Activated CD4-positive, alpha-beta T cell treated with anti-CD3 and anti-CD28 coated beads, Interleukin-2, amount 50 U/mL, for 48 hours (primary cell): ENCODE measurements at places on chromosomes 11 and 22.

DNA sequence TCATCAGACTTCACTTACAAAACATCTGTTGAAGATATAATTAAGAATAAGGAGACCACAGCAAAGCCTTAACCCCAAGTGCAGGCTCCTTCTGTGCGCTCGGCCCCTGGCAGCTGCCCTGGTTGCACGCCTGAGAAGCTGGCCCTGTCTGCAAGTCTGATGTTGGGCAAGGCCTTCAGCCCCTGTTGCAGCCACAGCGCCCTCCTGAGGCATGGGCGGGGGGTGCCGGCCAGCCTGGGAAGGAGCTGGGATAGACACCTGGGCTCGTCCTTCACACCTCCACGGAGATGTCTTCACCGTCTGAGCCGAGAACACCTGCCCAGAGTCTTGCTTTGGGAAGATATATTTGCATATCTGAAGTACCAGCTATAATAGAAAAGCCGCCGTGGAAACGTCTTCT lies 104.1 kb downstream of the MPPED1 start:
- peak; percentile 5 for DNase-seq

DNA sequence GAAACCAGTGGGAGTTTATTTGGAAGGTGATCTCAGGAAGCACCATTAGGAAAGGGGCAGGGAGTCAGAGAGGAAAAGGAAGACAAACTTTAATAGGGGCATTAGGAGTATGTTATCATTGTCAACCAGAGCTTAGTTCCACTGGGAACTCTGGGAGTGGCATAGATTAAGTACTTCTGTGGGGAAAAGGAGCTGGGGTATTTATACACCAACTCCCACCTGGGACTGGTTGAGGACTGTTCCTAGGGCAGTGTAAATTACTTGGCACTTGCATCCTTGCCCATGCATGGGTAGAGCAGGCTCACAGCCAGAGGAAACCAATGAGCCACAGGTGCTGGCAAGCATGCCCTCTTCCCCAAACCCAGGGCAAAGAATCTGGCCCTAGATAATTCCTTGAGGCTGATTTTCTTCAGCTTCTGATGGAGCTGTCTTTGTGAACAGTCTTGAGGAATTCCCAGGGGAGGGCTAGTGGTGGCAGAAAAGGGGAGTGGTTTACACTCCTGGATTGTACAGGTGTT lies 541.2 kb downstream of the MIAT start:
- no peak for DNase-seq

GRCh38 chr22:27247701-27248434 lies 553.7 kb downstream of the MN1 start:
- no peak for DNase-seq

DNA sequence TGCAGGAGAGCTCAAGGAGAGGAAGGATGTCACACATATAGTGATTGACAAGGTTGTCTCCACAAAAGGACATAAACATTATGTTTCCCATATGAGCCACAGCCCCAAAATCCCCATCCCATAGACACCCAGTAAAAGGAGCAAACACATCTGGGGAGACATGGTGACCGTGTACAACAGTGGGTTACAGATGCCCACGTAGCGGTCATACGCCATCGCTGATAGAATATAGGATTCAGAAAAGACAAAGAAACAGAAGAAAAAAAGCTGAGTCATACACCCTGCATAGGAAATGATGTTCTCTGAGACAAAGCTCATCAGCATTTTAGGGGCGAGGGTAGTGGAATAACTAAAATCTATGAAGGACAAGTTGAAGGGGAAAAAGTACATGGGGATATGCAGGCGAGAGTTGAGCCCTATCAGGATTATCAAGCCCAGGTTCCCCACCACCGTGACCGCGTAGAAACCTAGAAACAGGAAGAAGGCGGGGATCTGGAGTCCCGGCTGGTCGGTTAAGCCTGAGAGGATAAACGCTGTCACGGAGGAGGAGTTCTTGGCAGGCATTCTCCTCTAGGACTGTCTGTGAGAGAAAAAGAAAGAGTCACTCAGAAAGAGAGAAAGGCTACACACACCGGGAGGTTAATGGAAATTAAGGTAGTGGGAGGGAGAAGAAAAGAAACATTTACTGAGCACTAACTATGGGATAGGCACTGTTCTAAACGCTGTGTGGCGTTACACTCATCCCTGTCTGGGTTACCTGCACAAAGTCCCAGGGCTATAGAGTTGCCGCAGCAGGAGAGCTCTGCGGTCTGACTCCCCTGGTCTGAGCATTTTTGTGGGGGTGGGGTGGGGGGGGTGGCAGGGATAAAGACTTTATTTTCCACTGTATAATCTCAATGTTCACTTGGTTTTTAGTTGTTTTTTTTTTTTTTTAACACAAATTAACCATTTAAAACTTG lies 36.1 kb upstream of the OR8B8 start:
- DNase-seq = no peak

- no peak for DNase-seq
Measured at GRCh38 chr11:78256962-78257361, 68.2 kb downstream of the USP35 start.

- DNase-seq = no peak
Measured at GRCh38 chr11:36447947-36448346, 62.1 kb downstream of the TRAF6 start.

DNA sequence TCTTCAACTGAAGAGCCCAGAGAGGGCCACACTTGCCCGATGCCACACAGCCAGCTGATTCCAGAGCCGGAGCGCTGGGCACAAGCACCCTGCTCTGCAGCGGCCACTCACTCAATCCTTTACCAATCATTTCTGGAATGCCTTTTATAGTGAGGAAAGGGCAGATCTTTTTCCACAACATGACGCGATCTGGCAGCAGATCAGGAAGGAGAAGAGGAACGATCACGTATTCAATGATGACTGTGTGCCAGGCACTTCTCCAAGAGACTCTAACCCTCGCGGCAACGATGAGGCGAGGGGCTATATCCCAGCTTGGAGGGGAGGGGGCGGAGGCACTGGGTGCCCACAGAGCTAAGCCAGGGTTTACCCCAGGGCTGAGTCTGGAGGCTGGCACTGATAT lies 56.3 kb upstream of the TCF20 start:
- DNase-seq = no peak

- DNase-seq = no peak
Measured at GRCh38 chr22:30969532-30970355, 679 bp downstream of the TUG1 start.

DNA sequence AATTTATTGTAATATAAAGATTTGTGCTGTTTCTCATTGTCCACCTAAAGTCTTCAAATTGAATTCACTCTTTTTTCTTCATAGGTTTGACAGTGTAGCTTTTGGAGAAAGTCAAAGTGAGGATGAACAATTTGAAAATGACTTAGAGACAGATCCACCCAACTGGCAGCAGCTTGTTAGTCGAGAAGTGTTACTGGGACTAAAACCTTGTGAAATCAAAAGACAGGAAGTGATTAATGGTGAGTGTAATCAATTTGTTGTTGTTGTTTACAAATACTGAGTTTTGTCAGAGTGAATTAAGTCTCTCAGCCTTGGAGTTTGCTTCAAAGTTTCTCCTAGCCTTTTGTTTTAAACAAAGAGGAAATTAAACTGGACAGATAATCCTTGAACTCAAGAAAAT lies 53.6 kb upstream of the GRIK4 start:
- no peak for DNase-seq

- DNase-seq = no peak
Measured at GRCh38 chr22:49425356-49425755, 402.3 kb downstream of the BRD1 start.

GRCh38 chr22:23604939-23605712 lies 25.0 kb upstream of the IGLL1 start:
- no peak for DNase-seq

DNA sequence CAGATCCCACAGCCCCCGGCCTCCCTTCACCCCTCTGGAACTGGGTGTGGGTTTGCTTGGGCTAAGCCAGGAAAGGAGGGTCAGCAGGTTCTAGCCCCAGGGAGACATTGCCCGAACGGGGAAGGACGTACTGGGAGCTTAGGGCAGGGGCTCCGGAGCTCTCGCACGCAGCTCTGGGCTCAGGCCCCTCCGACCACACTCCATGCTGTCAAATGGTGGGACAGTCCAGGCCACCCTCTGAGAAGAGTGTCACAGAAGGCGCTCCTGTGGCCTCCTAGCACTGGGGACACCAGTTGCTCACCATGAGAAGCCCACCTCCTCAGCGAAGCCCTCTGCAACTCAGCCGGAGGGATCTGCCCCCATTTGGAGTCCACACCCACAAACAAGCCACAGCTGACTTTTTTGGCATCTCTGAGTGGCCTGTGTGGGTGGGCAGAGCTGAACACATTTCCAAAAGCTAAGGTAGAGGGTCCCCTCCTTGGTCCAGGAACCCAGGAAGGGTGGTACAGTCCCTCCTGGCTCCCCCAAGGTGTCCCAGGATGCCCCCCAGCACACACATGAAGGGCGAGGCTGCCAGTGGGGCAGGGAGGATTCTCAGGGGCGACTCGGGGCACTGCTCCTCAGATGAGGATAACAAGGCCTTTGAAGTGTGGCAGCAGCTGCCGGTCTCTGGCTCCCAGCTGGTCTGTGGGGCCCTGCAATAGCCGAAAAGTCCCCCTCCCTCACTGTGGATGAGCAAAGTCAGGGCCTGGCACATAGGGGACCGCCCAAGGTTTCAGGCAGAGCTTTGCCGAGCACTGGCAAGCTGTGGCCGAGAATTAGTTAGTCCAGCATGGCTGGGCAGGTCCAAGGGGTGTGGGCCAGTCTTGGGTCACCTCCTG lies 13.0 kb upstream of the TEF start:
- DNase-seq = no peak

DNA sequence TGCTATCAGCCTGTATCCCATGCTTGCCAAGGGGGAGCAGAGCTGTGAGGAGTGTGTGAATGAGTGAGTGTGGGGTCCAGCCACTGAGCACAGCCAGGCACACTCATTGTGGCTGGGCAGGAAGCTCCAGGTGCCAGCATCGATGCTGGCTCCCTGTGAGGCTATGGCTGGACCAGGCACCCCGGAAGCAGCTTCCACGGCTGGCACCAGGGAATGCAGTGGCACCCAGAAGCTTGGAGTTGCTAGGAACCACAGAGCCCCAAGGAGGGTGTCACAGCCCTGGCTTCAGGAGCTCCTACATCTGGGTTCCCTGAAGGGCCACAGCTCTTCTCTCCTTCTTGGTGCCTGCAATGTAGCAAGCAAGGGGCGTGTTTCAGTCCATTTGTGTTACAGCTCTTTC lies 625.9 kb upstream of the RAG2 start:
- no peak for DNase-seq

- peak; percentile 84 for DNase-seq
Measured at GRCh38 chr22:37303821-37304274, 21.5 kb downstream of the CYTH4 start.

DNA sequence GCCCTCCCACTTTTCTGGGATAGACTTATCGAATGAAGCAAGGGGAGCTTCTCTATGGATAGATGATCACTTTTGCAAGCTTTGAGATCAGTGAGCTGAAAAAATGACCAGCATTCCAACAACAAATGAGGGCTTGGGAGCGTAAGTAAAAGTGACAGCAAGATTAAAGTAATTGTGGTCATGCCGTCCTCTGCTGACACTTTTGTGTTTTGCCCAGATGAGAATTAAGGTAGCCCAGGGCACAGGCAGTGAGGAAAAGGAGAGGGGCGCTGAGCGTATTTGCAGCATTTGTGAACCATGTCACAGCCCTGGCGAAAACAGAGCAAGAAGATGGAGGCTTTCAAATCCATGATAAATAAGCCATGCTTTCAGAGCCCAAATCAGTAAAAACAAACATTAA lies 24.6 kb upstream of the TMA7B start:
- no peak for DNase-seq
